Heart right ventricle (tissue), 16 donors: ENCODE measurements at places on chromosomes 7 and 10.
A peak's percentile ranks its signal among the peaks of the same experiment; 100 is the strongest.

GRCh38 chr10:48523820-48524758 is 80.8 kb downstream of the ARHGAP22 start:
- DNase-seq, result no peak

GRCh38 chr7:11552676-11553296 is 279.2 kb downstream of the THSD7A start:
- no peak for DNase-seq

DNA sequence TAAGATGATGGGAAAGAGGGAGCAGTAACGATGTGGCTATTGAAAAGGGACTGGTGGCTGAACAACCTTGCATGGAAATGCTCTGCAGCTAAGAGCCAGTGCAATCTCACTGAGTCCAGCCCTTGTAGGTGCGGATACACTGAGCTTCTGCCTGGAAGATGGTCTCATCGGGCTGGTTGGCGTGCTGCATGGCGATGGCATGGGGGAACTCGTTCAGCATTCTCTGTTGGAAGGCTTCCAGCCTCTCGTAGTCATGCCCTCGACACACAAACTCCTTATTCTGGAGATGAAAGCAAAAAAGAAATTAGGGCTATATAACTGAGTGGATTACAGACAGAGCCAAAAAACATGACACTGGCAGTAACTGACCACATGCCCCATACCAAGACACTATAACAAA is 197.8 kb upstream of the IMMP2L start:
- DNase-seq, result no peak

DNA sequence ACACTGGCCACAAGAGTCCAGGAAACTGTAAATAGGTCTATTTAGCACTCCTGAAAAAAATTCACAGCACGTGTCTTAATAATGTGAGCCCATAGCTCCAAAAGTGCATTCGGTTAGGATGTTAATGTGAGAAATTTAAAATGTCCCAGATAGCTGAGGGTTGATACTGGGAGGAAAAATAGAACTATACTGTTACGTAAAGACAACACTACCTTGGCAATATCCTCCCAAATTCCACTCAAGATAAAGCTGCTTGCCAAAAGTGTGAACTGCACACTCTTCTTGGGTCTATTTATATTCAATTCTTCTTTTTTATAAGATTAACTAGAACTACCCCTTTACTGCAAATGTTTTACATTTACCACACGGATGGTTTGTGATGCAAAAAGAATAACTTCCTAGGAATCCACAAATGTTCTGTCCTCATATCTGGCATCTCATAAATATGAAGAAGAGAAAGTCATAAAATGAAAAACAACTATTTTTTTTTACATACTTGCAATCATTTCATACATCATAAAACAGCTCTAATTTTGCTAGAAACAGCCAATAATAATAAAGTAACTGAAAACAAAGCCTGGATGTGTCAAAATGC is 10.4 kb downstream of the RAB11FIP2 start:
- no peak for DNase-seq

GRCh38 chr10:9824631-9825071 is 1193.0 kb upstream of the CELF2 start:
- no peak for DNase-seq

GRCh38 chr7:52700349-52700748 is 335.1 kb upstream of the POM121L12 start:
- DNase-seq, result no peak

- DNase-seq, result no peak
These were observed 181.7 kb downstream of the HERPUD2 start for GRCh38 chr7:35513195-35513594.

- DNase-seq, result no peak
These were observed 165.3 kb downstream of the PTPRN2 start for GRCh38 chr7:158422196-158422886.

- no peak for DNase-seq
These were observed 1.3 kb upstream of the SLC26A5 start for GRCh38 chr7:103447073-103447960.

DNA sequence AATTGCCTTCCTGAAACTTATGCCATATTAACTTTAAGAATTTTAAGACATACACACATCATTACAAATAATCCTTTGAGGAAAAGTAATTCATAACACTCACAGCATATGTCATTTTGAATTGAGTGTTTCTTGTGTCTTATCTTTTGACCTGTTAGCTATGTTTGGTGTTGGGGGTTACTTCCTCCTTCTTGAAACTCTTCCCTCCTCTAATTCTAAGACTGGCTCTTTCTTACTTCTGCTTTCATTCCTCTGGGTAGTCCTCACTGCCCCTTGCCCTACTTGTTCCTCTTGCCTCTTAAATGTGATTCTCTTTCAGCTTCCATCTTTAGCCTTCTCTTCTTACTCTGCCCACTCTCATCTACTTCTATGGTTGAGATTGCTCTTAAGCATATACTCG is 28.3 kb upstream of the PIP4K2A start:
- no peak for DNase-seq

- DNase-seq, result no peak
These were observed 61.4 kb downstream of the BICC1 start for GRCh38 chr10:58574058-58574457.

GRCh38 chr7:44292876-44293560 is 32.4 kb downstream of the CAMK2B start:
- no peak for DNase-seq

- DNase-seq, result no peak
These were observed 202.9 kb upstream of the TCERG1L start for GRCh38 chr10:131514454-131514853.

DNA sequence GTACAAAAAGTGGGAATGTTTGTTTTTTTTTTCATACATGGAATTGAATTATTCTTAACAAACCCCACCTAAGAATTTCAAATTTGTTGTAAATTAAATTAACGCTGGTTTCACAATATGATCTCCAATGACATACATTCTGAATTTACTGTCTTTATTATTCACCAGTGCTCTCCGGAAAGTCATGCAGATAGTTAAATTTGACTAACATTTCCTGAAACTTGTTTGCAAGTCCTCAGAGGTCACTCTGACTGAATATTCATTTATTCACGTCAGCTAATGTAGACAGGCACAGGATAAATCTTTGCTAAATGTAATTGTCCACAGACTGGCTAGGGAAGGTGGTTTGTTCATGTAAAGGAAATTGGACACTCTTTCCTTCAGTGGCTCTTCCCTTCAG is 730.4 kb downstream of the PHTF2 start:
- DNase-seq, result no peak

DNA sequence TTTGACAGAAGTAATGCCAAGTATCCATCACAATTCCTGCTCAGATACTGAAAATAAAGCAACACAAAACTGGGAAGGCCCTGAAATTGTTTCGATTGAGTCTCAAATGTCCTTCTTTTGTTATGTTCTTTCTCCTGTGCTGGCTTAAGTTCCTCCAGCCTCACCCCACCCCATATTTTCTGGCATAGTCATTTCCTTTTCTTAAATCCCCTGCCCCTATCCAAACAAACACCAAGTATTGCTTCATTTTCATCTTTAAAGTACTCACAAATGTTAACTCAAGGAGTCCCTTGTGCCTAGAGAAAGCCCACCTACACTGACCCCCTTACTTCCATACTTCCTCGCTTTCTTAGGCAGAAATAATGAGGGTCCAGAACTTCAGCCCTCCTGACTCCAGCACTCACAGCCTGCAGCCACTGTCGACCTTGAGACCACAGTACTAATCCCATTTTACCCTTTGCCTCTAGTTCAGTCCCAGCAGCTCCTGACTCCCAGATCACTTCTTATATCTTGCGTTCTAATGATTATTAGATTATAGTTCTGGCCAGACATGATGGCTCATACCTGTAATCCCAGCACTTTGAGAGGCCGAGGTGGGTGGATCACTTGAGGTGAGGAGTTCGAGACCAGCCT is 73.2 kb upstream of the ST8SIA6 start:
- DNase-seq, result peak; percentile 10

DNA sequence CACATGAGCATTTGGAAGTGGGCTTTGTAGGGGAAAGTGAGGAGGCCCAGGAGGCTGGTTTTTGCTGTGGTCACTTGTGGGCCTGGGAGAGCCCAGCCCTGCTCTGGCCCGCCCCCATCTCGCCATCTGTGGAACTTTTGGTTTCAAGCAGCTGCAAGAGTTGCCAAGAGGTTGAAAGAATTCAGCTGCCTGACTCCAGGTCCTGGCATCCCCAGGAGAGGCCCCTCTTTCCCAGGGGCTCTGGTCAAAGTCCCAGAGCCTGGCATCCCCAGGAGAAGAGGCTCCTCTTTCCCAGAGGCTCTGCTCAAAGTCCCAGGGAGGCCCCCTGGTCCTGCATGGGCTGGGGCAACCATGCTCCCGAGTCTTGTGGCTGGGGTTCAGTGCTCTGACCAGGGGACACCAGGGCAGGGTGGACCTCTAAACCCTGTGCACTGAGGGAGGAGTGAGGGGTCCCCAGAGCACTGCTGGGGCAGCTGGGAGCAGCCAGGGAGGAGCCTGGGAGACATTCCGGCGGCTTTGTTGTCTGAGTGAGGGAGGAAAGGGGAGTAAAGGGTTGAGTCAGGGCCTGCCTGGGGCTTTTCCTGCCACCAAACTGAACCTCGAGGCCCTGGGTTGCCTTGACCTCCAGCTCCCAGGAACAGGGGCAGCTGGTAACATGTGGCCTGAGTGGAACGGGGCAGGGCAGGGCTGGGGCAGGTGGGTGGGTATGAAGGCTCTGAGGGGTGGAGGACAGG is 27.7 kb upstream of the CSGALNACT2 start:
- DNase-seq, result peak; percentile 48

- DNase-seq, result no peak
These were observed 49.7 kb upstream of the TM9SF3 start for GRCh38 chr10:96636551-96636950.

DNA sequence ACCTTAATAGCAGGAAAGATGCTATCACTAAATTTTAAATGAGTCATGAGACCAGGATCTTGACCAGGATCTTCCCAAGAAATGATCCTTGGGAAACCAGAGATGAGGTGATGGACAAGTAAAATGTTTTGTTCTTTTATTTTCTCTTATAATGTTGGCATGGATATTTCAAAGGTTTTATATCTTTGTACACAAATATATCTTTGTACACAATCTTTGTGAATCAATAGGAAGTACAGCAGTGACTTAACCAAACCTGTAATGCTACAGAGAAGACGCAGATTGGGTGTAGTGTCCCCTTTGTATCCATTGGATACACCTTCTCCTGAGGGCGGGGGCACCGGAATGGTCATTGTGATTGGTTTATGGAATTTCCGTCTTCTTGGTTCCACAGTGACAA is 180.1 kb upstream of the CCDC6 start:
- DNase-seq, result no peak

DNA sequence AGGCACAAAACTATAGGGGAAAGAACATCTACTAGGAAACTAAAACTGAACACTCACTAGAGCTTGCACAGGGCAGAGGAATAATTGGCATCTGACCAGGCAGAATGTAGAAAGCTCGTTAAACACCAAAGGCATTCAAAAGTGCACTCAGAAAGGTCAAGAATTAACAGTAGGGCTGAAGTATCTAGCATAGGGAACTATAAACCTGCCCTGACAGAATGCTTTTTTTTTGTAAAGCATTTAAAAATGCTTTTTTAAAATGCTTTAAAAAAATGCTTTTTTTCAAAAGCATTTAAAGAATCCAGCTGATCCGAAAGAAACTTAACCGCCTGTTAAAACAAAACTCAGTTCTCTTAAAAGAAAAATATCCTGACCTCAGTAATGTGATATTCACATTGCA is 74.6 kb upstream of the EGFR start:
- no peak for DNase-seq

- no peak for DNase-seq
These were observed 64.4 kb downstream of the ENTPD1 start for GRCh38 chr10:95820363-95820762.

DNA sequence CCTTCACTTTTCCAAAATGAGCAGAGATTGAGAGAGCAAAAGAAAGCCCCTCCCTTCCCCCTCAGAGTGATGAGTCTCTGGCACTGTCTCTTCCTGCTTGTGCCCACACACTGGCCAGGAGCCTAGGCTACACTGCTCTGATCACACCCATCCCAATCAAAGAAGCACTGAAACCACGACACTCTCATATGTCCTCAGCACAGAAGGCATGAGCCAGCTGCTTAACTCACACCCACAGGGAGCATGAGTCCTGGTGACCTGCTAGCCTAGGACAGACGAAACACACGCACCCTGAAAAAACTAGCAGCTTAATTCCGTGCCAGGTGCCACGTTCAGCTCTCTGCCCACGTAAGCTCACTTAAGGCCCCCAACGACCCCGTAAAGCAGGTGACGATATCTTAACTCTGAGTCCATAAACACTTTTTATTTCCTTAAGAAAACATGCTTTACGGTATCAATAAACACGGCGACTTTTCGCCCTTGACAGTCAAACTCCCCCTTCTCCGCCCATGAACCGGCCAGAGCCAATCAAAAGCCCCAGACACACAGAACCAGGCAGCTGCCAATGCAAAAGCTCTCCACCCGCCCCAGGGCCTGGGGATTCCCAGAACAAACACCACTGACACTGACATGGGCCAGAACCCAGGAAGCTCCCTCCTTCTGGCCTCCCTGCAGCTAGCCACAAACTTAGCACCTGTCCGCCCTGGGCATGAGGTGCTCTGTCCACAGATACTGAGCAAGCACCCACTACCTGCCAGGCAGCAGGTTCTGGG is 69.0 kb downstream of the TNRC18 start:
- DNase-seq, result peak; percentile 82

GRCh38 chr7:1432411-1433082 is 26.7 kb downstream of the MICALL2 start:
- DNase-seq, result peak; percentile 78

- no peak for DNase-seq
These were observed 196.3 kb downstream of the TNS3 start for GRCh38 chr7:47385536-47386125.

GRCh38 chr7:12769444-12769843 is 82.0 kb downstream of the ARL4A start:
- DNase-seq, result no peak

GRCh38 chr10:118276204-118276603 is 65.9 kb downstream of the FAM204A start:
- DNase-seq, result no peak

DNA sequence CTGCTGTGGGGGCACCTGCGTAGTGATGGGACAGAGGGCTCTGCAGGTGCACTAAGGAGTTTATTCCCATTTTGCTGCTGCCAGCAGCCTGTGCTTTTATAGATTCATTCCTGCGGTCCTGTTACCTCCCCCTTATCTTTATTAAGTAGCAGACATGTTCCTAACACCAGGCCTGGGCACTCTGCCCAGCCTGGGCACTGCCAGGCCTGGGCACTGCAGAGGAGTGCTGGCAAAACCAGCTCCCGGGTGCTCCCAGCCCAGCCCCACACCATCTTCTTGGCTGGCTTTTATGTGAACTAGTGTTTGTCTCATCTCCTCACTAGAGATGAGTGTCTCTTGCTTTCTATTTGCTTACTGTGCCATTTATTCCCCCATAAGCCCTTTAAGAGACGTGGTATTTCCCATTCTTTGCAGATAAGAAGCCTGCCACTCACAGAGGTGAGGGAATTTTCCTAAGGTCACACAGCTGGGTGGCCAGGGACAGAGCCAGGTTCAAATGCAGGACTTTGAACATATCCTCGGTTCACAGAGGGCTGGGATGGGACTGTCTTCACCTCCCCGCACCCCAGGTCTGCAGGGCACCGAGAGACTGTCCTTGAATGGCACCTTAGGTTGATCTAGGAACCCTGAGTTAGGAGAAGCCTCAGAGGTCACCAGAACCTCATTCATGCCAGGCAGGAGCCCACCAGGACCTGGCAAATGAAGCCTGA is 14.6 kb upstream of the DRGX start:
- DNase-seq, result peak; percentile 65
